Fibroblast of skin of right quadriceps (primary cell): ENCODE measurements at places on chromosomes 16 and 17.
A peak's percentile ranks its signal among the peaks of the same experiment; 100 is the strongest.

DNA sequence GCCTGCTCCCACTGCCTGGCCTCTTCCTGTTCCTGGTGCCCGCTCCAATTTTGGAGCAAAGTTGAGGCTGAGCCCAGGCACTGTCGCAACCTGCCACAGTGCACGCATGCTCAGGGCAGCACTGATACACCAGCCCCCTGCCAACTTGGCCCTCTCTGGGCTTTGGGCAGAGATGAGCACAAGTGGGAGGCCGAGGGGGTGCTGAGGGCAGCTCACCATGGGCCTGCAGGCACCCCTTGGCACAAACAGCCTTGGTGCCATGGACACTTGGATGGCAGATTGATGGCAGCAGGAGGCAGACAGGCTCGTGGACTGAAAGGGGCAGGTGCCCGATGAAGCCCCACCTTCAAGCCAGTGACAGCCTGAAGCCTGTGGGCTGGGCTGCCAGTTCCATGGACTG, 42.9 kb downstream of the PIGL start:
- DNase-seq = no peak

DNA sequence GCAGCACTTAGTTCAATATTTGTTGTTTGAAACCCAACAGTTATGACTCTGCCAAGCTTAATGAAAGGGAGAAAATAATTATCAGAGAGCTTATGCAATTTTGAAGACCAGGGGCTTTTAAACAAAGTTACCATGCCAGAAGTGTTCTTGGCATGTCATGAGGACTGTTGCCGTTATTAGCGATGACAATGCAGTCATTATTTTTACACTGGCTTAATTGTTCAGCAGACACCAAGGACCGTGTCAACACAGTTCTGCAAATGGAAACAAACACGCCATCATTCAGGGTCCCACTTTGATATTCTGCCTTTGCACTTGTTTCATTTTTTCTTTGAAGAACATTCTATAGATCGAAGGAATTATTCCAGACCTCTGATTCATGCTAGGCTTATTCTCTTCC, 518.5 kb downstream of the CDH13 start:
- no peak for DNase-seq

GRCh38 chr16:83928341-83929055, 24.5 kb upstream of the OSGIN1 start:
- DNase-seq = peak; percentile 50

- DNase-seq = no peak
These were observed 16.0 kb downstream of the KCTD19 start for GRCh38 chr16:67310561-67310960.

DNA sequence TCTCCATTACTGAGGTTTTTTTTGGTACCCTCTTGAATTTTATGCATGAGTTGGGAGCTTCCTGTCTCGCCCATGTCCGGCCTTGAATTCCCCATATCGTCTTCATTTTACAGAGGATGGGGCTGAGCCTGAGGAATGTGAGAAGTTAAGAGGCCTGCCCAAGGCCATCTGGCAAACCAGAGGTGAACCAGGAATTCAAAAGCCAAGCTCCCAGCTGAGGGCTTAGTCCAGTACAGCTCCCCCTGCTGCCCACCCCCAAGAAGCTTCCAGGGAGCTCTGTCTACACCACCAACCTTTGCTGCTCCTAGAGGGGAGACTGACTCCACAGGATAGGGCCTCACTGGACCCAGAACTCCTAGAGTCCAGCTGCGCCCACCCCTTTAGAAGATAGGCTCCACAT, 20.7 kb upstream of the C16orf78 start:
- DNase-seq = no peak

DNA sequence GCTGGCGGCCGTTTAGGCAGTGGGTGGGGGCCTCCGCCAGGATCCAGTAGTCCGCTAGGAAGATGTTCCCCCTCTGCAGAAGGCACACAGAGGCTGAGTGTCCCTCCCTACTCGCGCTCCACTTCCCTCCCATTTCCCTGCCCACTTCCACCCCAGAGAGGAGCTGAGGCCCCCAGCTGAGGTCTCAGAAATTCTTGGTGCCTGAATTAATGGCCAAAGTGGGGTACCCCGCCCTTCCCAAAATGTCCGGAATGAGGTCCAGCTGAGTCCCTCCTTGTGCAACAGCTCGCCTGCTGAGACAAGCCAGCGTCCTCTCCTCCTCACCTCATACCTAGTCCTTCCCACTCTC, 7.9 kb downstream of the ALOXE3 start:
- DNase-seq = no peak

- no peak for DNase-seq
These were observed 23.2 kb downstream of the NT5M start for GRCh38 chr17:17326275-17326875.

- DNase-seq = no peak
These were observed 14.3 kb upstream of the RBBP6 start for GRCh38 chr16:24524855-24525677.

DNA sequence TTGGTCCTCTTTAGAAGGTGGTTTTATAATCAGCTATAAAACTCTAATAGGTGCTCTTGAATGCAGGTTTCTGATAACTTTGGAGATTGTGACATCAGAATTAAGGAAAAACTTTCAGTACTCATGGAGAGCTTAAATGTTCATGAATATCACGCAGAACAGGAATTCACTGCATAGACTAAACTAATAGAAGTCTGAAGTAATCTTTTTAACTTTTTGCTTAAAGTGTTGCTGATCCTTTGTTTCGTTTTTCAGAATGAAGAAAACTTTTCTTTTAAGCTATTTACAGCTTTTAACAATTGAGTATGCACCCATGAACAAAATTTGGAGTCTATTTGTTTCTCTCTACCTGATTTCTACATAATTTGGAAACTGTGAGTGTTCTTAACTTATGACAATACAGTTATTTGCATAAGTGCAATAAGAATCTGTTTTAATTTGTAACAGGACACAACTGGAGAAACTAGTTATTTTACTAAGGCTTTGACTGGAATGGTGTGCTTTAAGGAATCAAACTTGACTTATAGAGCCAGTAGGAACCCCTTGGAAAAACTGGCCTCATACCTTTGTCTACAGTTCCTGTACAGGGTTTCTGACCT, 17.0 kb upstream of the TRIM25 start:
- no peak for DNase-seq

GRCh38 chr16:82405736-82406135, 221.0 kb upstream of the CDH13 start:
- DNase-seq = no peak

DNA sequence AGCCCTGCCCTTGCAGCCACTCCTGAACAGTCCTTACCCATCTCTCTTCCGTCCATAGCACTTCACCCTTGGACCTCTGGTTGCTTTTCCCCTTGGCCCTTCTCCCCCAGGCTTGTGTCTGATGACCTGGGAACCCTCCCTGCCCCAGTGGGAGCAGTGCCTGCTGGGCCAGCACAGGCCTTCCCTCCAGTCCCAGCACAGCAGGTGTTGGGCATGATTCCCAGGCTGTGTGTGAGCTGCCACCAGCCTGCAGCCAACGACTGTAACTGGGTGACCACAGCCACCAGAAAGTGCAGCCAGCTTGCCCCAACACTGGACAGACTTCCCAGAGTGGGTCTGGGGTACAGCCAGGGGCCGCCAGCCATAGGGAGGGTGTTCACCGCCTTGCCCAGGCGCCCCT, 30.0 kb downstream of the CRAMP1 start:
- no peak for DNase-seq

GRCh38 chr16:2953706-2954627, 10.1 kb upstream of the KREMEN2 start:
- no peak for DNase-seq

- no peak for DNase-seq
These were observed 14.1 kb downstream of the NFE2L1 start for GRCh38 chr17:48062273-48062672.

- no peak for DNase-seq
These were observed 76.1 kb downstream of the FTO start for GRCh38 chr16:53780051-53780450.

DNA sequence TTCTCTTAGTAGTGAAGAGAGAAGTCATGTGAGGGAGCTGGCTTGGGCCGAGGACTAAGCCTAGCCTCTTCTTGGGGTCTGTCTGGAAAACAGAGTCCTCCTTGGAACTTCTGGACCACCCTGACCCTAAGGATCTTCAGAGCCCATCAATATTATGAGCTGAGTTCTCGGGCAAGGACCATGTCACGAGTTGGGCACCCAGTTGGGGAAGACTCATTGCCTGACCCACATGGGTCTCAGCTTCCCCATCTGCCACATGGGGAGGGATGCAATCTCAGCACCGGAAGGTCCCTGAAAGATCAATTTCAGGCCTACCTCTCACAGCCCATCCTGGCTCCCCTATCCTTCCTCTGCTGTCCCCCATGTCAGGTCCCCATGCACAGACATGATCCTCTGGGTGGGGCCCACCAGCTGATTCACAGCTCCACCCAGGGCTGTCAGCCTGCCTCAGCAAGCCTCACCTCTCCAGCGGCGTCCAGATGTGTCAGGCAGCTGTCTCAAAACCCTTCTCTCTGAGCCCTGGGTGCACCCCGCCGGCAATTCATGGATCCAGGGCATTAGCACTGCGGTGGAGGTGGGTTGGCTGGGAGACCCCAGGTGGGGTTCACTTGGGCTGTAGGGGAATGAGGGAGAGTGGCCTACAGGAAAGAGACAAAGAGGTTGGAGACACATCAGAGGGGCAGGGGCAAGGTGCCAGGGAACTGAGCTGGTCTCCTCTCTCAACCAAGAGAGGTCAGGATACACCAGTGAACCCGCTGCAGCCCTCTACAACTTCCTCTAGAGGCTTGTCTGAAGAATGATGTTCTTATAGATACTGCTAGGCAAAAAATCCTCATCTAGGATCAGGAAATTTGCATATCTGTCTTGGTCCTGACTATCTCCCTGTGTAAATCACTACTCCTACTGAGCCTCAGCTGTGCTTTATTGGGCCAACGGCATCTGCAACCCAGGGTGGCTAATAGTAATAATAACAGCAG, 1.8 kb downstream of the NLRP1 start:
- no peak for DNase-seq

DNA sequence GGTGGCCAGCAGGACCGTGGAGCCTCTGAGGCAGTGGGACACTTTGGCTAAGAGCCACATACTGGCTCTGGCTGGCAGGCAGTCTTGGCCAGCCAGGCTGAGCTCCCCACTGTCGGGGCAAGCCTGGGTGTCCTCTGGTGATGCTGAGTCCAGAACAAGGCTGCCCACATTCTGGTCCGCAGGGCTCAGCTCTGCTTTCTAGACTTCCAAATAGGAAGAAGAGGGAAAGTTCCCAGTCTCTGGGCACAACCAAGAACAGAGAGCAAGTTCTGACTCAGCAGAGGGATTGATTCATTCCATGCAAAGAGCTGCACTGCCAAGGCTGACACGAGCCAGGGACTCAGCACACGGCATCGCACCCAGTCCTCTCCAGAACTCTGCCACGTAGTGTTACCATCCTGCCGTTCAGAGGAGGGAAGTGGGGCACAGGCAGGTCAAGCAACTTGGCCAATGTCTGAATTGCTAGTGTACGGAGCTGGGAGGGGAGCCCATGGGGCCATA, 58.9 kb downstream of the NOS2 start:
- DNase-seq = no peak

DNA sequence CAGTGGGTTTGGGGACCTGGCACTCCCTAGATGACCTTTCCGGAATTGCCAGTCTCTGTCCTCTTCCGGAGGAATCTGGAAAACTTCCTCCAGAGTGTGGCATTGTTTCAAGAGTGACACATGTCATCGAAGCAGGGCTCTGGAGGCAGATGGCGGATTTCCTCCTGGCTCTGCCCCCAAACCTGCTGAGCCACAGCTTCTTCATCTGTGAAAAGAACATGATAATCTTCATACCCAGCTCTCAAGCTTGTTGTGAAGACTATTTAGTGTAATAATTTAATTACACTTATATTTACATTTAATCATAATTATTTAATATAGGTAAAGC, 19.7 kb upstream of the TEX2 start:
- DNase-seq = no peak

GRCh38 chr17:1713878-1714426, 3.8 kb upstream of the TLCD2 start:
- DNase-seq = peak; percentile 40

DNA sequence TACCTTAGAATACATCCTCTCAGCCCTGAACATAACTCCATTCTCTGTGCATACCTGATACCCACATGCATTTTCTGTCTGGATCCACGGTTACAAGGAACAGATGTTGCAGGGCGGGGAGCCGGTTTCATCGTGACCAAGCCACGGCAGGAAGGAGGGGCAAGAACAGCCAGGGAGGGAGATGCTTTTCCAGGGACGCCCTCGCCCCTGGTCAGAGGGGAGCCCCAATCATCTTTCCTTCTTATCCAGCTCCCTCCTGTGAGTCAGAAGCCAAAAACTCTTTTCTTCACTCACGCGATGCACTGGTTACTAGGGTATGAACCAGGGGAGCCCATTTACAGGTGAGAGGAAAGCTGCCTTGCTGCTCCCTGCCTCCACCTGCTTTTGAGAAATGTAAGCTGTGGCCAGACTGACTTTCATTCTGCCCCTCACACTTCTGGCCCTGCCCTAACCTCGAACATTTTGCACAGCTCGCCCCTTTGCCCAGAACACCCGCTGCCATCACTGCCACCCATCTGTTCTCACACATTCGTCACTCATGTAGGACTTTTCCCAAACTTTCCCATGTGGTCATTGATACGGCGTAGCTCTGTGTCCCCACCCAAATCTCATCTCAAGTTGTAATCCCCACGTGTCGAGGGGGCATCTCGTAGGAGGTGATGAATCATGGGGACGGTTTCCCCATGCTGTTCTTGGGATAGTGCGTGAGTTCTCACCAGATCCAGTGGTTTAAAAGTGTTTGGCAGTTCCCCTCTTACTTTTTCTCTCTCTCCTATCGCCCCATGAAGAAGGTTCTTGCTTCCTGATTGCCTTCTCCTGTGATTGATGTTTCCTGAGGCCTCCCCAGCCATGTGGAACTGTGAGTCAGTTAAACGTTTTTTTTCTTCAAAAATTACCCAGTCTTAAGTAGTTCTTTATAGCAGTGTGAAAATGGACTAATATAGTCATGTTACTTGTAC, 20.5 kb downstream of the FOXL1 start:
- peak; percentile 61 for DNase-seq

GRCh38 chr16:17467923-17468540, 2.7 kb downstream of the XYLT1 start:
- DNase-seq = peak; percentile 72

- DNase-seq = no peak
These were observed 9.3 kb downstream of the ZNF629 start for GRCh38 chr16:30777591-30778297.
